ENCODE measurements at places on chromosomes 1 and 21. TPM values are rescaled to one million over a fixed set of nuclear protein-coding genes. Genes with fewer than 3 reads are reported as not detected.

The XKR8 gene
- 3.2 TPM for total RNA-seq

The TNNI3K gene
- total RNA-seq: 0.34 TPM

The UBE2U gene
- not detected for total RNA-seq

The FALEC gene
- not detected for total RNA-seq

The CR2 gene
- not detected for total RNA-seq

The ETV3L gene
- total RNA-seq: not detected

The CA6 gene
- total RNA-seq: not detected
